Stomach (tissue), 19 donors: ENCODE measurements at places on chromosomes 3 and 15.

- H3K4me3 ChIP-seq, result no peak overlapping the region
- H3K4me1 ChIP-seq, result no peaks in the 10 kb centered on the region
- no peak overlapping the region for H3K27ac ChIP-seq
- DNase-seq, result peak; percentile 51
- no peaks in the 10 kb centered on the region for H3K27me3 ChIP-seq
These were observed 236.5 kb downstream of the LRTM1 start for GRCh38 chr3:54691289-54691771.

DNA sequence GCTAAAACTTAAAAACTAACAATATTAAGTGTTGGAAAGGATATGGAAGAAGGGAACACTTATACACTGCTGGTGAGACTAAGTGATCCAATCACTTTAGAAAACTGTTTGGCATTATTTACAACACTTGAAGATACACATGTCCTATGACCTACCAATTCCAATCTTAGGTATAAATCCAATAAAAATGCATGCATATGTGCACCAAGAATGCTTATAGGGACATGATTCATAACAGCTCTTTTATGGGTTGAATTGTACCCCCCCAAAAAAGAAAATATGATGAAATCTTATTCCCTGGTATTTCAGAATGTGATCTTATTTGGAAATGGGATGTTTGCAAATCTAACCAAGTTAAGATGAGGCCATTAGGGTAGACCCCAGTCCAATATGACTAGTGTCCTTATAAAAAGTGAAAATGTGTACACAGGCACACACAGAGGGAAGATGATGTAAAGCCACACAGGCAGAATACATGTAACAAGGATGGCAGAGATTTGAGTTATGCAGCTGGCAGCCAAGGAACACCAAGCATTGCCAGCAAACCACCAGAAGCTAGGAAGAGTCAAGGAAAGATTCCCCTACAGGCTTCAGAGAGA lies 15.3 kb downstream of the CCR8 start:
- no peaks in the 10 kb centered on the region for H3K27me3 ChIP-seq
- DNase-seq, result no peak
- no peaks in the 10 kb centered on the region for H3K36me3 ChIP-seq
- H3K27ac ChIP-seq, result no peak overlapping the region

- H3K36me3 ChIP-seq, result peaks cover 6% of the 10 kb centered on the region
- no peak overlapping the region for H3K27ac ChIP-seq
- H3K4me1 ChIP-seq, result no peaks in the 10 kb centered on the region
- H3K27me3 ChIP-seq, result no peaks in the 10 kb centered on the region
- no peak overlapping the region for H3K4me3 ChIP-seq
These were observed 59.7 kb downstream of the DCUN1D1 start for GRCh38 chr3:182920515-182921084.

DNA sequence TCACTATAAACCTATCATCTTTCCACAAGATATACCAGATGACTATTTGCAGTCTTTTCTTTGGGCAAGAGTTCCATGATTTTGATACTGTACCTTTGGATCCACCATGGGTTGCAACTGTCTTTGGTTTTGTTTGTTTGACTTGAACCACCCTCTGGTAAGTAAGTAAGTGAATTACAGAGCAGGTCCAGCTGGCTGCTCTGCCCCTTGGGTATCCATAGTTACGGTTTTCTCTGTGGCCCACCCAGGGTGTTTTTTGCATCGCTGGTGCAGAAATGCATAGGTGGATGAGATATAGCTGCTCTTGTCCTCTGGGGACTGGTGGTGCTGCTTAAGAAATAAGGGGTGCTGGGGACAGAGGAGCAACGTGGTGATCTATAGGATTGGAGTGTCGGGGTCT lies 33.8 kb downstream of the CHDH start:
- no peak for DNase-seq
- no peak overlapping the region for H3K27ac ChIP-seq
- H3K27me3 ChIP-seq, result no peaks in the 10 kb centered on the region
- H3K4me3 ChIP-seq, result no peak overlapping the region
- no peaks in the 10 kb centered on the region for H3K4me1 ChIP-seq

DNA sequence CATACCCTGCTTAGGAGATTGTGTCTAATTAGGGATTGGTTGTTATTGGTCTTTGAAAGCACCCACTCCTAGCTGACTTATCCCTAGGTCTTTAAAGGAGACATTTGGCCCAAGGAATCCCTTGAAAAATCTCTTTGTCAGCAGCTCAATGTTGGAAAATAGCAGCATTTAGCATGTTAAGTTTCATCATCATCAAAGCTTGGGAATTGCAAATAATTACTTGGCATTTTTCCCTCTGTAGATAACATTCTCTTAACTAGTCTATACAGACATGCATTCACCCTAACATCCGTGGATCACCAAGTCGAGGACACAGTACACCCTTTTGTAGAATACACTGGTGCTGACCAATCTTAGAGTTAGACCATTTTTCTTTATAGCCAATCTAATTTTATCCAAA lies 332.2 kb downstream of the AGBL1 start:
- H3K4me3 ChIP-seq, result no peak overlapping the region
- no peaks in the 10 kb centered on the region for H3K27me3 ChIP-seq
- no peak for DNase-seq
- H3K4me1 ChIP-seq, result no peaks in the 10 kb centered on the region
- no peak overlapping the region for H3K27ac ChIP-seq

DNA sequence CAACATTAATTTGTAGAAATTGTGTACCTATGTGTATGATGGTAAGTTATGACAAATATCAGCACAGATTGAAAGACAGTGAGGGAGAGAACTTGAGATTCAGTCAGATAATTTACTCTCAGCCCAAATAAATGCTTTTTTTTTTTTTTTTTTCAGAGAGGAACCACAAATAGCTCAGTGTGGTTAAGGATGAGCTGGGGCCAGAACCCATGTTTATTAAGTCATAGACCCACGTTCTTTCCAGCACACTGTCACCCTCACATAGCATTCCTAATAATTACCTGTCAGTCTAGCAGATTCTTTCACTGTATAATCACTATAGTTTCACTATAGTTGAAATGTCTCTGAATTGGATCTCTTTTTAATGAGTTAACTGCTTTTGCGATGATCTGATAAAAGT lies 246.1 kb downstream of the ZIC1 start:
- H3K27ac ChIP-seq, result no peak overlapping the region
- DNase-seq, result no peak
- no peak overlapping the region for H3K4me3 ChIP-seq
- H3K36me3 ChIP-seq, result no peaks in the 10 kb centered on the region
- H3K27me3 ChIP-seq, result no peaks in the 10 kb centered on the region

GRCh38 chr15:38066612-38067011 lies 132.2 kb downstream of the TMCO5A start:
- peaks cover 29% of the 10 kb centered on the region for H3K4me1 ChIP-seq
- H3K4me3 ChIP-seq, result no peak overlapping the region
- H3K27me3 ChIP-seq, result no peaks in the 10 kb centered on the region
- H3K36me3 ChIP-seq, result no peaks in the 10 kb centered on the region
- DNase-seq, result no peak

DNA sequence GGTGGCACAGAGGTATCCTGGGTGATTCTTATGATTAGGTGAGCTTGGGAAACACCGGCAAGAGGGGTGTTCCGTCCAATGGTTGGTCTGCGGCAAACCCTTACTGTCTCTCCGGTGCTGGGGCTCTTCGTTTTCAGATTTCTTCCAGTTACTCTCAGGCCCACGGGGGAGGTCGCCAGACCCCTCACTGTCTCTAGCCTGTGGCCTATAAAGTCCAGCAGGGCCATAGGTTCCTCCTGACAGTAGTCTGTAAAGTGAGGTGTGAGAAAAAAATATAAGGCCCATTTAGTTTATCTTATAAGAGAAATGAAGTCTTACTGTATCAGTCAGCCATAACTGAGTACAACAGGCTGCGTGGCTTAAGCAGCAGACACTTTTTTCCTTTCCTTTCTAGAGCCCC lies 1.4 kb downstream of the ESYT3 start:
- H3K4me1 ChIP-seq, result peaks cover 19% of the 10 kb centered on the region
- DNase-seq, result no peak
- H3K27me3 ChIP-seq, result peaks cover 62% of the 10 kb centered on the region
- peak overlapping the region; percentile 58 for H3K4me3 ChIP-seq
- H3K27ac ChIP-seq, result no peak overlapping the region
